ENCODE measurements at places on chromosomes 7 and 10. TPM values are rescaled to one million over a fixed set of nuclear protein-coding genes. Genes with fewer than 3 reads are reported as not detected.

Gene LRGUK
- under 0.01 TPM for total RNA-seq

Gene AKR1D1
- not detected for total RNA-seq

Gene CRYGN
- under 0.01 TPM for total RNA-seq

Gene COBL
- not detected for total RNA-seq

Gene CFAP43
- total RNA-seq: not detected

Gene BTBD16
- total RNA-seq: not detected

Gene C10orf105
- 0.12 TPM for total RNA-seq

Gene AKR1C4
- not detected for total RNA-seq

Gene NRAP
- total RNA-seq: not detected

Gene PIK3AP1
- not detected for total RNA-seq
